PC-3 (cell line): ENCODE measurements at places on chromosomes 11 and 22. TPM values are rescaled to one million over a fixed set of nuclear protein-coding genes. Genes with fewer than 3 reads are reported as not detected.

Gene CNIH2
- 2.2 and 5.2 TPM in 2 replicates for total RNA-seq

Gene CASP12
- not detected in 2 replicates for total RNA-seq

Gene MS4A6E
- total RNA-seq, result not detected in 2 replicates

Gene DNAJB7
- total RNA-seq, result not detected in 2 replicates

Gene GAB4
- not detected in 2 replicates for total RNA-seq

DNA sequence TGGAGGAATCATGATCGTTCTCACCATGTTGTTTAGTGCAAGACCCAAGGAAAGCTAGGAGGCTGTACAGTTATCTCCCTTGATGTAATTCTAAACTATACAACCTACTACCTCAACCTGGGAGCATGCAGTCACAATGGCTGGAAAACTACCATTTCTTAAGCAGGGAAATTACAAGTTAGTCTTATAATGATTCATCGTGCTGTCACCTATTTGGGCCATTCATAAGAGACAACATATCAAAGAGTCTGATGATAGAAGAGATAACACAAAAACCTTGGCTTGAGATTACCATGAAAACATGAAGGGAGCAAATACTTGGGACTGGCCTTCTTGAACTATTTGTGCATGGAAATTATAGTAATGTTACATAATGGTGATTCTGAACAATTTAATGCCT is 30.5 kb upstream of the BLID start:
- DNase-seq, result peak; percentile 92

DNA sequence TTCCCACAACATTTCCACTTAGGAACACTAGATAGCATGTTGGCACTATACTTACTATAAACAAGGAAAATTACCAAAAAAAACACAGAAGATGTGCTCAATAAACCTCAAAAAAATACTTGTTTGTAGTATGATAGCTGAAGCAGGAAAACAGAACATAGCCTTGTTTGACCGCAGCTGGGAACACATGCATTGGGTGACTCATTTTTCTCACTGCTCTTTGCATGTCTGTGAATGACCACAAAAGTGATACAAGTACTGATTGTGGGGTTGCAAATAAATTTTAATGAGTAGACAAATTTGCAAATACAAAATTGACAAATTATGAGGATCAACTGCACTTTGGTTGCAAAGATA is 22.8 kb upstream of the GUCY1A2 start:
- DNase-seq, result peak; percentile 63

DNA sequence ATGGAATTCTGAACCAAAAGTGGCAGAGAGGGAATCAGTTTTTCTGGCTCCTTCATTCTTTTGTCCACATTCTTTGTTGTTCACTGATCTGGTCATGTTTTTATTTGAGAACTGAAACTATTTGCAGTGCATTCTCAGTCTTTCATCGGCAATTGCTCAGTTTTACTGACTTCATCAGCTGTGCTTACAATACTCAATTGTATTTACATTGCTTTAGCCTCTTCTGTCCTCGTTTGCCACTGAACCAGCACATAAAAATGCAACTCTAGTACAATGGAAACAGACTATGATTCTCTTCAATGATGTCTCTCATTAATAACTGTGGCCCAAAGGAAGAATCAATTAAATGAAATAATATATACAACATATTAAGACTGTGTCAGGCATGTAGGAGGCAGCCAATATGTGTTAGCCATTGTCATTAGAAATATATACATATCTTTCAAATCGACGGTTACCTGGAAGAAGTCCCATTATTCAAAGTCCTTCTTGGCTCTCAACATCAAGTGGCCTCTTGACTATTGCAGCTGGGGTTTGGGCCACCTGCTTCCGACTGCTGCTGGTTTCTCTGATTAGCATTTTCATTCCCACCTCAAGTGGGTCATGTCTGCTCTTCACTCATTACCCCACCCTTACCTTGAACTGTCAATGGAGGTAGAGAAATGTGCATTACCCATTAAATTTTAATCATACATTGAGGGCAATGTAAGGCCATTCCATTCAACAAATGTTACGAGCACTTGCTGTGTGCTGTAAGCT is 600.1 kb downstream of the INSC start:
- DNase-seq, result no peak

DNA sequence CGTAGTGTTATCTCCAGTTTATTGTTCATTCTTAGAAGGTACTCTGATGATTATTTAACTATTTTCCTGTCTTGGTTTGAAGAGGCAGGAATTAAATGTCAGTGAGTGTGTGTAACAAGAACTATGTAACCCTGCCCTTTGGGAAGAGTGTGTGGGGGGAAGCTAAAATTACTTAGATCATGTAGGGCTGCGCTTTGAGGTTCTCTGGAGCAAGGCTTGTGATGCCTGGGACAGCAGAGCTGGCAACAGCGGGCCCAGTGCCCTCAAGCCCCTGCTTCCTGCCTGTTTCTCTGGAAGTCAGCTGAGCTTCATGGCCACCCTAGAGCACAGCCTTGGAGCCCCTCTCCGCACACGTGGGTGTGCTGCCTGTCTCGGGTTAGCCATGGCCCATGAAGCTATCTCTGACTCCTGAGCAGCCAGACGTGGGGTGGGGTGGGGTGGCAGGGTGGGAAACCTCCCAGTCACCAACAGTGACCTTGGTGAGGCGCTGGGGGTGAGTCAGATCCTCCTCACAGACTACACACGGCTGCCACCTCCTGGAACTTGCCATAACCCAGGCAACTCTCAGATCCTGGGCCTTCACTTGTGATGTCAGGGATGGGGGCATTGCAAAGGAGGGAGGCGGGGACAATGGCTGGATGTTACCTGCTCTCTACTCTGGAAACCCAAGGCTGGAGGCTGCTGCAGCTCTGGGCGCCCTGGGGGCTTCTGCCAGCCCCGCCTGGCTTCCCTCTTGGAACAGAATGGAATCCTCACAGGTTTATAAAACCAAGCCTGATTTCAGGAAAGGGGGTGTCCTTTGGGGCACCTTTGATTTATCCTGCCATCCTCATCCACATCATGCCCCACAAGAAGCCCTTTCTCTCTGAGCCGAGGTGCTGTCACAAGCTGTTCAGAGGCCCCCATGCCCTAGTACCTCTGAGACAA is 88.6 kb downstream of the SNX19 start:
- peak; percentile 93 for DNase-seq

DNA sequence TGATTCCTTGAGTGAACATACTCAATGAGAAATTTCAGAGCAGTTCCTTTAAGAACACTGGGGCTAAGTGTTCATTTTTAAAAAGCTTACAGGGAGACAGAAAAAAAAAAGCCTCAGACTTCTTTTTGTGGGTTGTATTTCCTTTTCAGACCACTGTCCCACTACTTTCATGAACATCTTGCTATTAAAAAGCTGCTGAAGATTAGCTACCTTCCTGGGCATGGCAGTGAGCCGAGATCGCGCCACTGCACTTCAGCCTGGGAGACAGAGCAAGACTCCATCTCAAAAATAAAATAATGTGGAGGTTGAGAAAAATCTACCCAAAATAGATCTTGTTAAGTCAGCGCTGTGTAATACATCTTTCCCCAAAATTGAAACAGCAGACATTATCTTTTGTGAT is 10.8 kb downstream of the TRAF6 start:
- no peak for DNase-seq

DNA sequence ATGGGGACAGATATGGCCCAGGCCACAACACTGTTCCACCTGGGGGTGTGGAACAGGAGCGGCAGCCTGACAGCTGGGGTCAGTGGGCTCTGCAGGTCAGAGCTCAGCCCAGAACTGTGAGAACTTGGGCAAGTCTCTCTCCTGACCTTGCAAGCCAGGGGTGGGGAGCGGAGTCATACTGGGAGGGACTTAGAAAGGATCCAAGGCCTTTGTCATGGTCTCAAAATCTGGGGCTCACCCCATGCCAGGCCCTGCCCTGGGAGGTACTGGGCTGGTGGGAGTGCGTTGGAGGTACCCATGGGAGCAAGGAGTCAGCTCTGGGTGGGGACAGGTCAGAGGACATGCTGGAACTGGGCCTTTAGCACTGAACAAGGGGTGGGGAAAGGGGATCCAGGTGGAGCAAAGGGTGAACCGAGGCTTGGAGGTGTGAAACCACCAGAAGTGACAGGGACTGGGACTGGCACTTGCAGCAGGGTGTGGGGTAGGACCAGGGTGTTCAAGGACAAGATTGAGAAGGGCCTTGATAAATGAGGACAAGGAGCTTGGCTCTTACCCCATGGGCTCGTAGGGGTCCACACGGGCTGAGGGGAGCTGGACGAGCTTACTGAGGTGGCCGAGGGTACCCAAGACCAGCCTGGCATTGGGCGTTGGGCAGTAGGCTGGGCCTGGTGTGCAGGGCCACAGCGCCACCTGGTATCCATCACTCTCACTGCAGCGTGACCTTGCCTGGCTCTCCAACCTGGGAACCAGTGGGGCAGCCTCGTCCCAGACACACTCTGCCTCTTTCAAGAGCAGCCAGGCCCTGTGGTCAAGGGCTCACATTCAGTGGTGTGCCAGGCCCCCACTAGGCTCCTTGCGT is 7.4 kb upstream of the PMM1 start:
- peak; percentile 48 for DNase-seq

GRCh38 chr22:30611197-30611596 is 4.2 kb downstream of the TCN2 start:
- no peak for DNase-seq

DNA sequence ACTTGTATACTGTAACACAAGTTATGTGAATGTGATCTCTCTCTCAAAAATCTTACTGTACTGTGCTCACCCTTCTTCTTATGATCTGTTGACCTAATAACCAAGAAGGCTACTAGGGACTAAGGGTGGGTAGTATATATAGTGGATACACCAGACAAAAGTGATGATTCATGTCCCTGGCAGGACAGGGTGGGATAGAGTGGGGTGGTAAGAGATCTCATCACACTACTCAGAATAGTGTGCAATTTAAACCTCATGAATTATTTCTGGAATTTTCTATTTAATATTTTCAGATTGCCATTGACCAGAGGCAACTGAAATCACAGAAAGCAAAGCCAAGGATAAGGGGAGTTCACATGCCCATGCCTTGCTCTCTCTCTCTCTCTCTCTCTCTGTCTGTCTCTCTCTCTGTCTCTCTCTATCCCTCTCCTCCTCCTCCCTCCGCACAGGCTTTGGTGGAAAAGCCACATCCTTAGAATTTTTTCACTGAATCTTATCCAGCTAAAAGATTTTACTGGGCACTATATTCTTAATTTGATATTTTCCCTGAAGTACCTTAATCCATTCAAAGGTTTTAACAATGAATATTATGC is 12.0 kb upstream of the STK33 start:
- no peak for DNase-seq

GRCh38 chr11:10392095-10393079 is 62.7 kb upstream of the AMPD3 start:
- no peak for DNase-seq

DNA sequence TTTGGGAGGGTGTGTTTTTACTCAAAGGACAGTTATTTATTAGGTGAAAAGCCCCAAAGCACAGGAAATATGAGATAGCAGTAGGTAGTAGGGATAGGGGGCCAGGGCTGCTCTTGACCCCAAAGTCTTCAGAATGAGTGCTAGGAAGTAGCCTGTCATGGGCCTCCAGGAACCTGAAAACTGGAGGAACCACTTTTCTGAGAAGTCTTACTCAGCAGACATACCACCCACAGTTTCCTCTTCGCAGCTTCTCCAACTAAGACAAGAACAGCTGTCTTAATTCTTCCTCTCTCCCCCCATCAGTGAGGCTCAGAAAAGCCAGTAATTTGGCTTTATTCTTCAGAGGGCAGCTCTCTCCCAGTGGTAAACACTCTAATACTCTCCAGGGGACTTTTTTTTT is 84.0 kb upstream of the CTSC start:
- peak; percentile 73 for DNase-seq

DNA sequence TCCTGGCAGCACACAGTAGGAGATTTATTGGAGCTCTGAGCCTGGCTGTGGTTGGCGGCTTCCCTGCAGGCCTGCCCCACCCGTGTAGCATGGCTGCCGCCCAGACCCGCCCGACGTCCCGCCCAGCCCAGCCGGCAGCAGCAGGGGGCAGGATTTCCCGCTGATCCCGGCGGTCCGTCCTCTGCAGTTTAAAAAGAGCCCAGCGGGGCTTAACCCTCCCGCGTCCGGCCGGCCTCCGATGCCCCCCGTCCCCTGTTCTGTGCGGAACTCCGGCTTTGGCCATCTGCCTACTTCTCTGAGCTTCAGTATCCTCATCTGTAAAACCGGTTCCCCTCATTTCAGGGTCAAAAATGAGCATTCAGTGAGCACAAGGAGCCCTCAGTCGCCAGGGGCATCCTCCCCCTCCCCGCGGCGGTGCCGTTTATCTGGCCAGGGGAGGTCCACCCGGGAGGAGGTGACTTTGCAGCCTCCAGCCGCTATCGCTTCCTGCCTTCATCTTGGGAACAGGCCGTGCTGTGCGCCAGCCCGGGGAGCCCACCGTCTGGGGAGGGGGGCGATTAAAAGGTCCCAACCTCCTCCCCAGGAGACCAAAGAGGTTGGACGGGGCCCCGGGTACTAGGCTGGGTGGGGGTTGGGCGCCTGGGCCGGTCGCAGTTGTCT is at the start of gene GAS2L1:
Gene GAS2L1 (plus strand): TSS at position 476 of the 660 bp plus-strand sequence. CDS start 1,456 bp downstream, outside the sequence.
- peak; percentile 70 for DNase-seq

DNA sequence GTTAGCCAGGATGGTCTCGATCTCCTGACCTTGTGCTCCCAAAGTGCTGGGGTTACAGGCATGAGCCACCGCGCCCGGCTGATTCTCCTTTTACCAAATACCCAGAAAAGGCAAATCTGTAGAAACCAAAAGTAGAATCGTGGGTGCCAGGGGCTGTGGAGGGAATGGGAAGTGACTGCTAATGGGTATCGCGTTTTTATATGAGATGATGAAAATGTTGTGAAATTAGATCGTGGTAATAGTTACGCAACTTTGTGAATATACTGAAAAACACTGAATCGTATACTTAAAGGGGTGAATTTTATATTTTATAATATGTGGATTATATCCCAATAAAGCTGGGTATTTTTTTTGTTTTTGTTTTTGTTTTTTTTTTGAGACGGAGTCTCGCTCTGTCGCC is 48.2 kb upstream of the CREB3L1 start:
- DNase-seq, result no peak

GRCh38 chr11:4418403-4418802 is 24.9 kb upstream of the TRIM21 start:
- DNase-seq, result no peak

GRCh38 chr22:45210991-45211390 is 29.7 kb downstream of the KIAA0930 start:
- no peak for DNase-seq

DNA sequence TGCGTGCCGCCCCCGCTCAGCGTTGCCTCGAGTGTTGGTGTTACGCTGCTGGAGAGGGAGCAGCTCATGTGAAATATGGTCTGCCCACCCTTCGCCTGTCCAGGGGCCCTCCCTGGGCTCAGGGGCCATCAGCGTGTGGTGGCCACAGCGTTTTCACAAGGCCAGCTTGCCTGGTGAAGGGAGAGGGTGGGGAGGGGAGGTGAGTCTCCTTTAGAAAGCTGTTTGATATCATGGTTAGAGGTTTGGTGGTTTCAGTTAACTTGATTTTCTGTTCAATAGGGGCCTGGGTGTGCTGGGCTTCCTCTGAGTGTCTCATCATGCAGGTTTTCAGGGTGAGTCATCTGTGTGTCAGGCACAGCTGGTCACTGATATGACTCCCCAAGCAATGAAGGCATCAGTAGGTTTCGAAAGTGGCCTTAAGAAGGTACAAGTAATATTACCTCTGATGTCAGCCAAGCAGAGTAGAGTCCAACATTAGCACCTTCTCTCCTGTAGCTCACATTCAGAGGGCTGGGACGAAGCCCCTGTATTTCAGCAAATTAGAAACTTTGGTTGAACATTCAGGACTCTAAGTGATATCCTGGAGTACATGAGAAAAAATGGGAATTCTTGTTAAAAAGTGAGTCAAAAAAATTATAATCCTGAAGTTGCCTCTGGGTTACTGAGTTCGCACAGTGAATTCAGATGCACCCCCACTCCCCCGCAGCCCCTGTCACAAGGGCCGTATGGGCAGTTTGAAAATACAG is 172.5 kb downstream of the TBC1D22A start:
- DNase-seq, result peak; percentile 85

GRCh38 chr11:104531075-104531474 is 367.1 kb upstream of the PDGFD start:
- peak; percentile 57 for DNase-seq
